Stimulated activated CD4-positive, alpha-beta T cell treated with anti-CD3 and anti-CD28 coated beads, Interleukin-1b, Interleukin-23, amount 100 ng/mL, for 1 hour (primary cell): ENCODE measurements at places on chromosomes 1 and 21.

- DNase-seq, result no peak
Measured at GRCh38 chr1:17672226-17672625, 82.9 kb upstream of the ACTL8 start.

DNA sequence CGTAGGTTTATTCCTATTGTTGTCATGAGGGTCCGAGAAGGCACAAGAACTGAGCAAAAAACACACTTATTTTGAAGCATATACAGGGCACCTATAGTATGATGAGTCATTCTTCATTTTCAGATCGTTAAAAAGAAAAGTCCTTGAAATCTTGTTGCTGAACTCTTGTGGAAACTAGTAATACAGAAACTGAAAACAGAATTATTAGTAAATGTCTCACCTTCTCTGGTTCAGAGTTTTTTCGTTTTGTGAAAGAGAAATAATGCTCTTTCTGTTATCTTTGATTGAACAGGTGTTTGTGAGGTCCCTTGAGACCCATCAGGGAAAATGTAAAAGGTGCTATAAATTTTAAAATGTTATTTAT lies 102.0 kb upstream of the COA6 start:
- no peak for DNase-seq

- DNase-seq, result no peak
Measured at GRCh38 chr21:24023936-24024335, 1583.3 kb downstream of the MRPL39 start.

DNA sequence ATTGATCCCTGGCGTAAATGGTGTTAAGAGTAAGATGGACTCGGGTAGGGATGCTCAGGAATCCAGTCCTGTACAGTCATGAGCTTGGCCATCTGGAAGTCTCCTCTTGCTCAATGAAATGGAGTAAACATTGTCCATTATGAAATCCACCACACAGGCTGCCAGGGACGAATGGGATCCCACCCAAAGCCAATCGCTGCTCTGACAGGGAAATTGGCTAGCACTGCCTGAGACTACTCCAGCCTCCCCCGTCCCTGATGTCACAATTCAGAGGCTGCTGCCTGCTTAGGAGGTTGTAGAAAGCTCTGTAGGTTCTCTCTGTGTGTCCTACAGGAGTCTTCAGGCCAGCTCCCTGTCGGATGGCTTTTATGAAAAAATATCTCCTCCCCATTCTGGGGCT lies at the start of gene HSD11B1:
TSS of gene HSD11B1 (plus strand) at position 263 of the 400 bp plus-strand sequence. CDS start at position 360, 97 bp downstream.
- DNase-seq, result no peak
